Stimulated activated CD4-positive, alpha-beta T cell treated with anti-CD3 and anti-CD28 coated beads, Interleukin-1b, Interleukin-23, amount 100 ng/mL, for 1 hour (primary cell): ENCODE measurements at places on chromosomes 7 and 10.

DNA sequence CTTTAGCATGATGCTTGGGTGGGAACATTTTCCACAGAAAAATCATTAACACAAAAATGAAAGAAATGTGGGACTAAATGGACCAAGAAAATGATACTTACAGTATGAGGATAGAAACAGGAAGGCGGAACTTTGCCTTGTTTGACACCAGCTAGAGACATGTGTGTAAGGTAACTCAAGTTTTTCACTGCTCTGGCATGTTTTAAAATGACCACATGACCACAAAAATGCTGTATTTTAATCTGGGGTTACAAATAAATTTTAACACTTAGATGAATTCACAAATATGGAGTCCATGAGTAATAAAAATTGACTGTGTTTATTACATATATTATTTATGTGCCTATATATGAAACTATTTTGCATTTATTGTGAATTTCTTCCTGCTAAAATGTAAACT lies 100.9 kb upstream of the PHYHIPL start:
- no peak for DNase-seq

DNA sequence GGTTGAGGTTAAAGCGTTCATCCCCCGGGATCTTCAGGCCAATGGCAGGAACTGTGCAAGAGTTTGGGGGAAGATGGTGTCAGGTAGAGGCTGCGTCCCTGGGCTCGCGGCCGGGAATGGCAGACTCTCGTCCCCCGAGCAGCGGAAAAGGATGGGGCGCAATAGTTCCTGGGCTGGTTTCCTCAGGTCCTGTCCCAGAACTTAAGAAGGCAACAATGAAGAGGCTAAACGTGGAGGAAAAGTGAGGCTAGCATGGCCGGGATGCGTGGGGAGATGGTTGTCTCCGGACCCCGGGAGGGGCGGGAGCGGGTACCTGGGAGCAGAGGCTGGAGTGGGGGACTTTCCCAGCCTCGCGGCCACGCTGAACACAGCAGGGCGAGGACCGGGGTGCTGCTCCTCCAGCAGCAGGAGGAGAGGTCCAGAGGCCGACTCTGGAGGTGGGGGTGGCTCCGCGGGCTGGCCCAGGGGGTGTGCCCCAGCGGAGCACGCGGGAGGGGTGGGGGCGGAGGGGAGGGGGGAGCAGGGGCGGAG lies 882 bp downstream of the IRF5 start:
- no peak for DNase-seq

DNA sequence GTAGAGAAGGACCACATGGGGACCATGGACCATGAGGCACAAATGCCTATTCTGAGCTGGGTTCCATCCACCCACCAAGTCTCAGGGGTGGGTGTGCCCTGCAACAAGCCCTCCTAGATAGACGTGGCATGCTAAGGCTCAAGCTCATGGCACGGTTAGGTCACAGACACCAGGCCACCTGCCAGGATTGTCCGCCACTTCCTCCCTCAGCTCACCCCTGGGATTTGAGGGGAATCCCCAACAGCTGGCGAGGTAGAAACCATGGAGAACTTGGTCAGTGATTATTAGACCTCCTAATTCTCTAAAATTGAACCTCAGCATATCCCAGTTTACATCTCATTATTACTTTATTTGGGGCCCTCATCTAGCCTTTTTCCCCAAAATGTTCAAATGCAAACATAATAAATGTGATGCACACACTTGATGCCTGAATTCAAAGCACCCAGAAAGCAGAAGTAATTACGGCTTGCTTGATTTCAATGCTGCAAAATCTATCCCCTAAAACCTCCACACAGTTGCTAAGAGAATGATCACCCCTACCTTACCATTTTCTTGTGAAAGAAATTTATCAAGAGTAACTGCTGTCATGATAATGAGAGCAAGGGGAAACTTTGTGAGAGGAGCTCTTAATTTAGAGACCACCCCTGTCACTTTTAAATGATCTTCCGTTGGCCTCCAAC lies 366.6 kb upstream of the PFKP start:
- DNase-seq: no peak

- no peak for DNase-seq
These were observed 11.6 kb downstream of the GCK start for GRCh38 chr7:44177570-44178131.

DNA sequence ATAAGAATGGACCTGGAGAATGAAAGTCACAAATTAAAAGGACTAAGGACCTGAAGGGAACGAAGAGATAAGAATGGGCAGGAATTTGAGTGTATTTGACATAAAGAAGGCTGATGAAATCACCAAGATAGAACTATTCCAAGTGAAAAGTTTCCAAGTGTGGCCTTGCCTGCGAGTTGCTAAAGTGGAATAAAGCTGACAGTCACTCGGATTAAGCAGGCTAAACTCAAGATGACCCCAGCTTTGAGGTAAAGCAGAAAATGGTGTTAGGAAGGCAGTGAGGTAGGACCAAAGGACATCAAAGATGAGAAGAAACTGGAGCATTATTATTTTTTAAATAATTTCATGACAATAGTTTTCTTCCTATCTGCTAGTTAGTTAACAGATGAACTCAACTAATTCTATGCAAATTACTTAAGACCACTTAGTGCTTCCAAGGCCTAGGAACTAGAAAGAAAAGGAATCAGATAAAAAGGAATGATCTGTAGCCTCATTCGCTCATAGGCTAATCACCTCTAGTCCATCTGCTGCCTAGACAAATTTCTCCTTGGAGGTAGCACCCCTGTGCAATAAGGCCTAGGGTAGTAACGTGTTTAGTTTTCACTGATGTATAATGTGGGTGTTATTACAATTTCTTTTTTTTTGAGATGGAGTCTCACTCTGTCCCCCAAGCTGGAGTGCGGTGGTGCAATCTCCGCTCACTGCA lies 34.5 kb downstream of the EZH2 start:
- DNase-seq: no peak
